ENCODE measurements at places on chromosomes 16 and 17. TPM values are rescaled to one million over a fixed set of nuclear protein-coding genes. Genes with fewer than 3 reads are reported as not detected.
A peak's percentile ranks its signal among the peaks of the same experiment; 100 is the strongest.

- DNase-seq, result no peak
These were observed 68.5 kb downstream of the ZDHHC7 start for GRCh38 chr16:84942786-84943185.

- DNase-seq, result no peak
These were observed 90.0 kb upstream of the HSBP1 start for GRCh38 chr16:83717814-83718213.

- no peak for DNase-seq
These were observed 504 bp downstream of the ERBB2 start for GRCh38 chr17:39700148-39700987.

Gene AATK
- 8.4 TPM for total RNA-seq

DNA sequence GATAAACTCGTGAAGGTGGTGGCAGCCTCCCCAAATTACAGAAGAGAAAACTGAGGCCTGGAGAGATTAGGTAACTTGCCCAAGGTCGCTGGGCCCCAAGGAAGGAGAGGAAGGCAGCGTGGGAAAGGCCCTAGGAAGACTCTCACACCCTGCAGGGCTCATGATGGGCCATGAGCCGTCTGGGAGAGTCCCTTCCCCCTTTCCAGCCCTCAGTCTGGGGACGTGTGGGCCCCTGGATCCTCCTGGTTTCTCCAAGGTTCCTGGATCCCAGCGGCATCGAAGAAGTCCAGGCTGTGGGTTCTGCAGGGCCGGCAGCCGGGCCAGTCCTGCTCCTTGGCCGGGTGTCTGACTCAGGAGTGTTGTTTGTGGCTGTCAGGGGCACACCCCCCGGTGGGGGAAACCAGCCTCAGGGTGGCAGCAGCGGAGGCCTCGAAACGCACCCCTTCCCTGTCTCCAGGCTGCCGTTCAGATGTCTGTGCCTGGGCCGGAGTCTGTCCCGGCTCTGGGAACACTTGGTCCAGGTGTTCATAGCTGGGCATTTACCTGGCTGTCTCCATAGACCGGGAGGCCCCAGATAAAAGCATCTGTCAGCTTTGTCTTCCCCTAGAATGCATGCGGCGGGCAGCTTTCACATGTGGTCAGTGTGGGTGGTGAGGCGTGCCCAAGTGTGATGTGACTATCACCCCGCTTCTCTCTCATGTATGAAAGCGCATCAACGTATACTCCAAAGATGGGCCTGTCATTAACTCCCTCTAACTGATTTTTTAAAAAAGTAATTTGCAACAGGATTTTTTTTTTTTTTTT, 3.7 kb upstream of the RAP1GAP2 start:
- no peak for DNase-seq

DNA sequence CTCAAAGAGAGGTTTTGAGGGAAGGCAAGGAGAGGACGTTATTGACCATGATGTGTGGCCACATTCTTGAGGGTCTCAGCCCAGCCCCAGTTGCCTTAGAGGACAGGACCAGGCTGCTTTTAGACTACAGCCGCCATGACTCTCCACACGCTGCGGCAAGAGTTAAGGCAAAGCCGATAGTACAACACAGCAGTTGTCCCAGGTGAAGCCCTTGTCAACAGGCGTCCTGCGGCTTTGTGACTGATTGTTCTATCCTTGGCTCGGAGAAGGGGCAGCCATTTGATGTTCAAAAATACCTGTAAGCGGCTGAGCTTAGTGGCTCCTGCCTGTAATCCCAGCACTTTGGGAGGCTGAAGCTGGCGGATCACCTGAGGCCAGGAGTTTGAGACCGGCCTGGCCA, 28.8 kb downstream of the TMEM92 start:
- DNase-seq, result no peak

- DNase-seq, result no peak
These were observed 48.0 kb upstream of the CDH5 start for GRCh38 chr16:66318505-66318904.

- DNase-seq, result no peak
These were observed 13.8 kb downstream of the MSLN start for GRCh38 chr16:774086-775001.

- DNase-seq, result peak; percentile 85
These were observed 62.7 kb upstream of the ADORA2B start for GRCh38 chr17:15882058-15882720.

DNA sequence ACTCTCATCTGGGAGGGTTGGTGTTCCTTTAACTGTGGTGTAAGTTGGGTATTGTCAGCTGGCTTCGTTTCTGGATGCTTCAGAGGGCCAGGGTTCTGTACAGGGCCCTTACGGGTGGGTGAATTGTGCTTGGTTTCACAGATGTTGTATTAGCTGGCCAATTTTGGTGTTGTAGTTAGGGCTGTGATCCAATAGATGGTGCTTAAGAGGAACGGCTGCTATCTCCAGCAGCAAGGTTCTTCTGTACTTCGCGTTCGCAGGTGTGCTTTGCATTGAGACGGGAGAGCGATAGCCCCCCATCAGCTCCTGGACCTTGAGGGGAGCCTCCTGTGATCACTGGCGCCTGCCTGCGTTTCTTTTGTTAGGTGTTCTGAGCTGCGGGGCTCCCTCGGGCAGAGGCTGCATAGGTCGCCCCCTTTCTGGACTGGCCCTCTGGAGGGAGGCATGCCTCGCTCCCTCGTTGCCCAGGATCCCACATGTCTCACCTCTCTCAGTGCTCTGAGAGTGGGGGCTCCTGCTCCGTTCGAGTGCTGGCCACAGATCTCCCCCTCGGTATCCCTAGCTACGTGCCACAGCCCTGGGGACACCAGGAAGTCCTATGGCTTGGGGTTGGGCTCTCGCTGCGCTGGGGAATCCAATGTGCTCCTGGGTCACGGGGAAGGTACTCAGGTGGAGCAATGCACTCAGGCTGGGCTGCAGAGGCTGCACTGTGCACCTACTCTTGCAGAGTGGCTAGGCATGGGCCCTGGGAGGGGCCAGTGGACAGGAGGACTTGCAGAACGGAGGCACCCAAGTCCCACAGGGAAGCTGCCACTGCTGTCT, 837 bp upstream of the PRDM7 start:
- DNase-seq, result no peak

Gene CEP20
- 37.4 TPM for total RNA-seq

Gene MYO15B
- total RNA-seq, result 20.2 TPM

- no peak for DNase-seq
These were observed 4.7 kb downstream of the MSRB1 start for GRCh38 chr16:1938316-1938715.

DNA sequence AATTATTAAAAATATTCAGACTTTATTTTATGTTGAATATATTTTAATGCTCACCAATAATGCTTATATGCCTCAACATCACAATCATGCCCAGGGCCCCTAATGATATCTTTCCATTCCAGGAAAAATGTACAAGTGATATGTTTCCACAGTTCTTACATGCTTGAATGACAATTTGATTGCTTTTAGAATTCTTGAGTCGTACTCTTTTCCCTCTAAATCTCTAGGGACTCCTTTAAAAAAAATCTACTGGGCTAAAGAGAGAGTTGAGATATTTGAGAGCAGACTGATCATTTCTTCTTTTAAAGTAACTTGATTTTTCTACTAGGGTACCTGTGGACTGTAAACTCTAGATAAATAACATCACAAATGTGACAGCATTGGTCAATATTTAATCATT, 18.2 kb upstream of the HLF start:
- DNase-seq, result no peak

Gene EVI2A
- total RNA-seq, result 3.3 TPM

DNA sequence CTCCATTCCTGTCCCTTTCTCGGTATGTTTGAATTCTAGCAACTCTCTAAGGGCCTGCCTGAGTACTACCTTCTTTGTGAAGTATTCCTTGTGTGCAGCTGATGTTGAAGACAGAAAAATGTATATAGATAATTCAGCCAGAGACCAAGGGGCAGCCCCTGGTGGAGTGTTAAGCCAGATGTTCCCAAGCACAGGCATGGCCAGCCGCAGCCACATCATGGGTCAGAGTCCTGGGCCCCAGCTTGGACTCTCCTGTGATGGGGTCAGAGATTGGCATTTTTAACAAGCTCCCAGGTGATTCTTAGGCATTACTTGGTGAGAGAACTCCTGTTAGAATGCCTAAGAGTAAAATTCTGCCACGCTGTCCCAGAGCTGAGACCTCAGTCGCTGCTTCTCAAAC, 100.8 kb downstream of the IRF8 start:
- peak; percentile 17 for DNase-seq

DNA sequence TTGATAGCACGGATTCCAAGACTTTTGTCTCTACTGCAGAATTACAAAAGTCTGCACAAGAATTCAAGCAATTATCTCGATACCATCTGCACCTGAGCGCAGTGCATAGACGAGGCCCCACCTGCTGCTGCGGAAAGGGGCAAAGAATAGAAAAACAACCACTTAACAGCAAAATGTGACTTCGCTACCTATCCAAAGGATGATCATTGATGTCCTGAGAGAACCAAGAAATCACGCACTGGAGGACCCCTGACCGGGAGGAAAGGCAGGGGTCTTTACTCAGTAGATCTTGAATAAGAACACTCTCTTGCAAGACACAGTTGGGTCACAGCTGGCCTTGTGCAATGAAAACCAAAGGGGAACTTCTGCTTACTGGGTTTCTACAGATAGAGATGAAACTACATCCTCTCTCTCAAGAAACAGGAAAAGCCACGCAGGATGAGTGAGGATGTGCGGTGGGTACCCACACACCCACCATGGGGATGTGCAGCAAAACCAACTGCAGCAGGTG, 147.4 kb upstream of the RPH3AL start:
- DNase-seq, result no peak

Gene VKORC1
- 63.5 TPM for total RNA-seq

DNA sequence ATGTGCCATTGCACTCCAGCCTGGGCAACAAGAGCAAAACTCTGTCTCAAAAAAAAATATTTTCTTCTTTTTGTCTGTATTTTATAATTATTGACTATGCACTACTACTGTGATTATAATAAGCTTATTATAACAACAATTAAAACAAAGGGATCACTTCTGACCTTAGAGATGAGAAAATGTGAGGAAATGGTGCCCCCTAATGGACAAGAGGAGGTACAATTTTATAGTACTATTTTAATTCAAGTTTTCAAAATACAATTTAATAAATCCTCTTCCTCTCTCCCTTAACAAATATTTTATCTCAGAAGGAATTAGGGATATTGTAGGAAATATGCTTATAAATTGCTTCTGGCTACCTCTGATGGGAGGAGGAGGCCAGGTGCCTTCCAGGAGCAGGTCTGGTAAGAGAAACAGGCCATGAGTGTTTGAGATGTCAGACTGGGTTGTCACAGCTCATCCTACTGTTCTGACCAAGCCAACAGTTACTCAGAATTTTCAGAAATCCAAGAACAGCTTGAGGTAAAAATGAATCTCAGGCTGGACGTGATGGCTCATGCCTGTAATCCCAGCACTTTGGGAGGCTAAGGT, 14.0 kb downstream of the VPS53 start:
- DNase-seq, result no peak

DNA sequence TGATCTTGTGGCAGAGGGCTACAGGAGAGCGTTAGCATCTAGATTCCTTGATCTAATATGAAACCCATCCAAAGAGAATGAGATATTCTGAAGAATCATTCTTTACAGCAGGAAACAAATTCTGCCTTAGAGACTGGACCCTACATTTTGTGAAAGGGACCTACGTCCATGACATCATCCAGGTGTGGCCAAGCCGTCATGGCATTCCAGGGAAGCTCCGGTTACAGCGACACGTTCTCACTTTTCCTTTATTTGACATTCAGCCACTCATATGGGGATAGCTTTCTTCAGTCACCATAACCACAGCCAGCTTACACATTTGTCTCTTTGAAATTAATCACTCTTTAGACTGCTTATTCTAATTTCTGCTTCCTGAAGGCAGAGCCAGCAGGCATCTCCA, 408.1 kb downstream of the XYLT1 start:
- no peak for DNase-seq

GRCh38 chr17:31843070-31843745, 15.8 kb downstream of the COPRS start:
- peak; percentile 81 for DNase-seq

GRCh38 chr16:86249631-86250030, 260.7 kb upstream of the FOXF1 start:
- DNase-seq, result no peak

GRCh38 chr17:40347319-40348135, 17.0 kb downstream of the GJD3 start:
- DNase-seq, result peak; percentile 48

DNA sequence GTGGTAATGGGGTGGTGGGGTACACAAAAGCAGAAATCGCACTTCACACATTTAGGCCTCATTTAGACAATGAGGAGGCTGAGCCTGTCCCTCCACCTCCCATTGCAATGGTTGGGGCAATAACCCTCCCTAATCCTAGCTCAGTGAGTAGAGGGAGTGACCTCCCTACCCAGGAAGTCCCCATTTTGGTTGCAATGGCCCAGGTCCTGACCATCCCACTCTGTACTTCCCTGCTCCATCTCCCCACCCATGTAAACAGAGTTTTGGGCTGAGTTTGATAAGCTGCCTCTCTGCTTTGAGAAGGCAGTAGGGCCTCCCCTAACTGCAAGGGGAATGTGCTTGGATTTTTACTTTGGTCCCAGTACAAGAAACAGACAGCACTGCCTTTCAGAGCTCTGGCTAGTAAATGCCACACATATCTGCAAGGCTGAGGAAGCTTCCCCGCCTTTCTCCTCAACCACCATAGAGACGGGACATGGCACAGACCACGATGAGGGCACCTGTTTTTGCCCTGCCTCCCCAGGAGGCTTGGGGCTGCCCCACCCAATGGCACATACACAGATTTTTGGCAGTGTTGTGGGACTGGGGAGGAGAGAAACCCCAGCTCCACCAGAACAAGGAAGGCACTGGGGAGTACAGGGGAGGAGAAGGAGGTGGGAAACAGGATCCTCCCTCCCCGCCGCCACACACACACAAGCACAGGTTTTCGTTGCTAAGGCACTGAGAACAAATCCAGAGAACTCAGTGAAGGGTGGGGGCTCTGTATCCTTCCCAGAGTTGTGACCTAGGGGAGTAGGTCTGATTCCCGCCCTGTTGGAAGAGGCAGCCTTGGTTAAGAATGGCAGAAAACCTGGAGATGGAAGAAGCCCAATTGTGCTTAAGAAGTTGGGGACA, 7.3 kb downstream of the VAT1 start:
- no peak for DNase-seq

GRCh38 chr16:83345846-83346640, 461.7 kb upstream of the HSBP1 start:
- DNase-seq, result no peak

Gene LYRM1
- total RNA-seq, result 18.0 TPM

Gene TBC1D3E
- total RNA-seq, result not detected
